ENCODE measurements at places on chromosomes 1 and 21.

DNA sequence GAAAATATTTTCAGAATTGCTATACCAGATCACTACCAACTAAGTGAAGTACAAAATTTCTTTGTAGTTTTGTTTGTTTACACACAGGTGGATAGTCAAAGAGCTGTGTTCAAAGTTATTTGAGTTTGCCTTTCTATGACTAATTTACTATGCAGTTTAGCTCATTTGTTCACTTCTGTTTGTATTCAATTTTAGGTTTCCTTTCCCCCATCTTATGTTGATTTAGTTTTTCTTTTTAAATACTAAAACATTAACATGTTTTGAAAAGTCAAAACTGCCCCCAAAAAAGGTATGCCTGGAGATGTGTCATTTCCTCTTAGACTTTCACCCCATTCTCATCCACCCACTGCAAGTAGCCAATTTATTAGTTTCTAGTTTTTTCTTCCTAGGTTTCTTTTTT, 18.7 kb upstream of the RIPPLY3 start:
- no peak for DNase-seq

DNA sequence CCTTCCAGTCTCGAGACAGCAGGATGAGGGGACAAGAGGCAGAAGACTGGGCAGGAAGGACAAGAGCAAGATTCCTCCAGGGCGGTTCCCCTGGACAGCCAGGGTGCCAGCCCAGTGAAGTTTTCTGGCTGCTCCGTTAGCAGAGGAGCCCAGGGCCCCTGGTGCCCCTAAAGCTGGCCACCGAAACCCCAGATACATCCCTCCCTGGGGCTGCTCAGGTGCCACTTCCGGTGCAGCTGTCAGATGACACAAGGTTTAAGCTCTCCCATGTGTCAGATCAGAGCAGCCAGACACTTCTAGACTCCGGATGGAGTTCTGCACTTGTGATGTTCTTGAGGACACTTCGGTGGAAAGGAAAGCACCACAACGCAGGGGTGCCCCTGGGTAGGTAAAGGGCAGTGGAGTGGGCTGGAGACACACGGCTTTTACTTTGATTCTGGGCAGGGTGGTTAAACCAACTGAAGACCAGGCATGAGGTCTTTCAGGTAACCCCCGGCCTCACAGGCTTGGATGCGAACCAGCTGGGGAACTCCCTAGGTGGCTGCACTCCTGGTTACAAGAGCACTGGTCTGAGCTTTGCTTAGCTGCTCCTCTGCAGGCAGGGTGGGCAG, 85.7 kb downstream of the ITPKB start:
- DNase-seq = peak; percentile 88

- DNase-seq = no peak
Measured at GRCh38 chr1:191551019-191551418, 607.2 kb upstream of the RGS18 start.

- no peak for DNase-seq
Measured at GRCh38 chr21:45084881-45085536, 10.6 kb downstream of the ADARB1 start.

DNA sequence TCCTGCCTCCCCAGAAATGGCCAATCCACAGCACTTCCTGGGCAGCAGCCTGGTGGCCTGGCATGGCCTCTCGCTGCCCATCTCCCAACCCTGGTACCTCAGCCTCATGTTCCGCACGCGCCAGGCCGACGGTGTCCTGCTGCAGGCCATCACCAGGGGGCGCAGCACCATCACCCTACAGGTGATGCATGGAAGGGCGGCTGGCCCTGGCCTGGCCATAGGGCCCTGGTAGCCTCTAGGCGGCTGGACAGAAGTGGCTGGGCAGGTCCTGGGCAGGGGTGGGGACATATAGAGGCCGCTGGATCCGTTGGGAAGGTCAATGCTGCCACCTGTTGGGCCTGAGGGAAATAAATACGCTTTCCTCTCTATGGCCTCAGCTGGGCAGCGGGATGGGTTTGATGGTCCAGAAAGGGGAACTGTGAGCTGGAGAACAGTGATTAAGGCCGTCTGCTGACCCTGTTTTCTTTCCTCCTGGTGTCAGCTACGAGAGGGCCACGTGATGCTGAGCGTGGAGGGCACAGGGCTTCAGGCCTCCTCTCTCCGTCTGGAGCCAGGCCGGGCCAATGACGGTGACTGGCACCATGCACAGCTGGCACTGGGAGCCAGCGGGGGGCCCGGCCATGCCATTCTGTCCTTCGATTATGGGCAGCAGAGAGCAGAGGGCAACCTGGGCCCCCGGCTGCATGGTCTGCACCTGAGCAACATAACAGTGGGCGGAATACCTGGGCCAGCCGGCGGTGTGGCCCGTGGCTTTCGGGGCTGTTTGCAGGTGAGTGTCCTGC, 14.4 kb downstream of the CELSR2 start:
- peak; percentile 78 for DNase-seq

DNA sequence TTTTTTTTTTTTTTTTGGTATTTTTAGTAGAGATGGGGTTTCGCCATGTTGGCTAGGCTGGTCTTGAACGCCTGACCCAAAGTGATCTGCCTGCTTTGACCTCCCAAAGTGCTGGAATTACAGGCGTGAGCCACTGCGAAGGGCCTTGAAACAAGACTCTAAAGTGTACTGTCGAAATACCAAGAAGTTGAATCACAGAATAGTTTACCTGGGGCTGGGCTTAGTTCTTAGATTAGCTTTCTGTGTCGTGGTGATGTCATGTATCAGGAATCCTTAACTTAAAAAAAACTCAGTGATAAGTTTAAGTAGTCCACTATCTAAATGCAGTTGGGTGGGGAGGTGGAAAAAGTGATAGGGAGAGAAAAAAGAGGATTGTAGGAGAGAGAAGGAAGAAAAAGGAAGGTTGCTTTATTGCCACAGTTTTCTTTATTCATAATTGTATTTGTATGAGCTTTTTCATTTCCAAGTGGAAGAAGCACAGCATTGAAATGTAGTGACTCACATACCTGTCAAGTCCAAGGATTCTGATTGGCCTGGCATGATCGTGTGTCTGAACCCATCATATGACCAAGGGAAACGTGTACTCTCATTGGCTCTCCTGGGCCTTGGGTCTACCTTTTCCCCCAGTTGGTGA, 13.4 kb downstream of the ITSN1 start:
- DNase-seq = no peak

DNA sequence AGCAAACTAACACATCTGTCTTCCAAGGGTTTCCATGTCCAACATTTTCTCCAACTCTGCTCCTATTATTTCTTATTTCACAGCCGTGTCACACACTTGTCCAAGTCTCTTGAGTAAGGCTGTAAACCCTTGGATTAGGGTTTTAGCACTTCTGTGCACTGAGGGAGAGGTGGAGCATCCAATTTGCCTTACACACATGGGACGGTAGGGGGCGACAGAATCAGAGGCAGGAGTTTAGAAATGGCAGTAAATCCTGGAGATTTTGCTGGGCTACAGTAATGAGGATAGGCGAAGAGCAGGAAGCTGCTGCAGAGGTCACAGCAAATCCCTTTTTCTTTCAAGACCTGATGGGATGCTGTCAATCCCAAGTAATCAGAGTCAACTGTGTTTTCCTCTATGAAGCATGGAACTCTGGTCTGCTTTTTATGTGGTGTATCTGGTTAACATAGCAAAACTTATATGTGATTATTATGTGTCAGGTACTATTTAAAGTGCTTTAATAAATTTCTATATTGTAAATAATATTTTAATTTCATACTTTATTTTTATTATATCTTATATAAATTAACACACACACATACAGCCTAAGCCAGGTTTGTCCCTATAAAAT, 15.4 kb upstream of the LCE5A start:
- DNase-seq = peak; percentile 39

GRCh38 chr1:204917802-204918201, 47.1 kb downstream of the NFASC start:
- DNase-seq = no peak

- no peak for DNase-seq
Measured at GRCh38 chr1:50969611-50970508, at the start of gene CDKN2C. Gene CDKN2C, plus strand, starts transcription at chr1:50970245. Its CDS starts 124 bp downstream, at chr1:50970369.

DNA sequence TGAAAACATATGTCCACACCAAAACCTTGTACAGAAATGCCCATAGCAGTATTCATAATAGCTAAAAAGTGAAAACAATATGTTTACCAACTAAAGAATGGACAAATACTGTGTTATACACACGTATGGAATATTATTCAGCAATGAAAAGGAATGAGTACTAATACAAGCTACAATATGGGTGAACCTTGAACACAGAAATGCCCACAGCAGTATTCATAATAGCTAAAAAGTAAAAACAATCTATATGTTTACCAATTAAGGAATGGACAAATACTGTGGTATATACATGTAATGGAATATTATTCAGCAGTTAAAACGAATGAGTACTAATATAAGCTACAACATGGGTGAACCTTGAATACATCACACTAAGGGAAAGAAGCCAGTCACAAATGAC, 3.0 kb downstream of the BTG3 start:
- no peak for DNase-seq

DNA sequence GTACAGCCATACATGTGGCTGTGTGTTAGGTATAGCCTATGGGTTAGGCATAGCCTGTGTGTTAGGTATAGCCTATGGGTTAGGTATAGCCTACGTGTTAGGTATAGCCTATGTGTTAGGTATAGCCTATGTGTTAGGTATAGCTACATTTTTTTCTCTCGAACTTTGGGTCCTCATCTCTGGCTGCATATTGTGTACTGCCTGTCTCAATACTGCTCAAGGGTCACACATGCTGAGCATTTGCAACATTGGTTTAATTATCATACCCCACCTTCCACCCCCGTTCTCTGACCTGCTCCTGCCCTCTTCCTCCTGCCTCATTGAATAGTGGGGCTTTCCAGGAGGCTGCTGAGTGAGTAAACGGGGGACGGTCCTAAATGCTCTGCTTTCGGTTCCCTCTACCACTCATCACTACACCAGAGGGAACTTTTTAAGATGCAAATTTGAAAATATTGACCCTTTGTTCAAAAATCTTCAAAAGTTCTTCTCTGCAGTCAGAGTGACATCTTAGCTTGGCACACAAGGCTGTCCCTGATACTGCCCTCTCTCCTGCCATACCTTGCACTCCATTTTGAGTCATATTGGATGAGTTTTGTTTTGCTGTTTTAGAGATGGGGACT, 17.8 kb downstream of the OR2B11 start:
- peak; percentile 32 for DNase-seq

DNA sequence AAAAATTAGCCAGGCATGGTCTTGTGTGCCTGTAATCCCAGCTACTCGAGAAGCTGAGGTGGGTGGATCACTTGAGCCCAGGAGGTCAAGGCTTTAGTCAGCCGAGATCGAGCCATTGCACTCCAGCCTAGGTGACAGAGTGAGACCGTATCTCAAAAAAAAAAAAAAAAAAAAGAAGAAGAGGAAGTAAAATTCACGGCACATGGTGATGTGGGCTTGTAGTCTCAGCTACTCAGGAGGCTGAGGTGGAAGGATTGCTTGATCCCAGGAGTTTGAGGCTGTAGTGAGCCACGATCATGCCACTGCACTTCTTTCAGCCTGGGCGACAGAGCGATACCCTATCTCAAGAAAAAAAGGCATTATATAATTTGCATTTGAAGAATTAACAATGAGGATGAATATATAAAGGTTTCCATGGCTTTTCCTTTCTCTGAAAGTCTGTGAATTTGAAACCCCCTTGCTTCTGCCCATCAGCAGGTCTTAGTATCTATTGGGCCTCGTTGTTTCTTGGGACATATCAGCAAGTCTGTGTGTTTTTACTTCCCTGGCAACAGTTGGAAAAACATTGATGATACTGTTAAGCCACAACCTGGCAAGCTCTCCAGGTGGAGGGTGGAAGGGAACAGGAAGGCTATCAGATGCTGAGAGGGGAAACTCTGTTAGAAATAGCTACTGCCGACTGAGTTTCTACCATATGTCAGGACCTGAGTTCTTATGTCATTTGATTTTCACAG, 4.6 kb upstream of the PLA2G2D start:
- DNase-seq = no peak

DNA sequence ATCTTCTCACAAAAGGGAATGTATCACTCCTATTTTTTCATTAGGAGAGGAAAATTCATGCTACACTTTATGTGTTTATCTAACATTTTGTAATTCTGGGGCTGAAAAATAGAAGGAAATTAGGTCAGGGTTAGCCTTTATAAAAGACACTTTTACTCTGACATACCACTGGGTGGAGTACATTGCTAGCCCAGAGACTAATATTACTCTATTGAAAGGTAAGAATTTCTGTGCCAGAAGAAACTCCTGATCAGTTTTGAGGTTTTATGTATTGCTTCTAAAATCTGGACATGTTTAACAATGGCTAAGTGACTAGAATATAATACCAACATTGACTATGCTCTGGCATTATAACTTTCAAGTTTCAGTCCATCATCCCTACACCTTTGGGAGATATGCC, 724.6 kb downstream of the USP25 start:
- peak; percentile 7 for DNase-seq

DNA sequence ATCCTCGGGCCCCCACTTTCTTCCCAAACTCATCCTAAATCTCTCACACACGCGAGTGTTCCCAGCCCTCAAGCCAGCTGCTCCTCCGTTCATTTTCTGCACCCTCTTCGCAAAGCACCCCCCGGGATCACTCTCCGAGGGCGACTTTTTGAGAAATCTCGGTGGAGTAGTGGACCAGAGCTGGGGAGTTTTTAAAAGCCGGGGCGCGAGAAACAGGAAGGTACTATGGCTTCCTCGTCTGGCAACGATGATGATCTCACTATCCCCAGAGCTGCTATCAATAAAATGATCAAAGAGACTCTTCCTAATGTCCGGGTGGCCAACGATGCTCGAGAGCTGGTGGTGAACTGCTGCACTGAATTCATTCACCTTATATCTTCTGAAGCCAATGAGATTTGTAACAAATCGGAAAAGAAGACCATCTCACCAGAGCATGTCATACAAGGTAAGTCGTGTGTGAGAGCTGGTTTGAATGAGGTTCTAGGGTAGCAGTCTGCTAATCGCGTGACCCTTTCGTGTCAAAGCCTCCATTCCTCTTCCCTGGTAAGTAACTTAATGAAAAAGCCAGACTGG, 800 bp downstream of the DR1 start:
- DNase-seq = peak; percentile 16

- DNase-seq = peak; percentile 77
Measured at GRCh38 chr1:202998836-202999750, 8.1 kb upstream of the TMEM183A start.

DNA sequence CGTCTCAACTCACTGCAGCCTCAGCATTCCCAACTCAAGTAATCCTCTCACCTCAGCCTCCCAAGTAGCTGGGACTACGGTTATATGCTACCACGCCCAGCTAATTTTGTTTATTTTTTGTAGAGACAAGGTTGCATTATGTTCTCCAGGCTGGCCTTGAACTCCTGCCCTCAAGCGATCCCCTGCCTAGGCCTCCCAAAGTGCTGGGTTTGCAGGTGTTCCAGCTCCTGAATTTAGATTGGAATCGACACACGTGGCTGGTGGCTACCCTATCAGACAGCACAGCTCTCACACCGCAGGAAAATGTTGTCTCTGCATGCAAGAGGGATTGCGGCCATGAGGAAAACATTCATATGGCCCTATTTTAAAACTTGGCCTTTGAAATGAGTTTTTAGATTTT, 76.7 kb upstream of the GALNT2 start:
- DNase-seq = no peak

- DNase-seq = no peak
Measured at GRCh38 chr1:229529639-229530038, 21.5 kb upstream of the NUP133 start.

Data from RPMI8226 (cell line).